ENCODE measurements at places on chromosomes 3 and 15. TPM values are rescaled to one million over a fixed set of nuclear protein-coding genes. Genes with fewer than 3 reads are reported as not detected.

- no peak for DNase-seq
Measured at GRCh38 chr15:75649045-75649761, 1.5 kb downstream of the SNX33 start.

- no peak for DNase-seq
Measured at GRCh38 chr3:197434830-197435229, 120.9 kb downstream of the BDH1 start.

DNA sequence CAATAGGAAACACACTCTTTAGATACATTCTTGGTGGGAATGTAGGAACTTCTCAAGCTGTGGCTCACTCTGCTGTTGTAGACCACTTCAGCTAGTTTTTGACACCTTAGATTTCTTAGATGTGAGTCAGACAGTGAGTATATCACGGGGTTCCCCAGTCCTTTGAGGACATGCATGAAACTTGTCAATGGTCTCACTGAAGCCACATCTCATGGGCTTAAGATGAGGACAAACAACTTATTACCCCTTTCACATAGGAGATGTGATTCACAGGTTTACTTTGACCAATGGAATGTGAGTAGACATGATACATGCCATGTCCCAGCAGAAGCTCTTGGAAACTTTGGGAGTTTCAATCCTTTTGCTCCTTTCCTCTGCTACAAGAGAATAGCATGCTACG is 325.5 kb downstream of the CHST2 start:
- DNase-seq = no peak

GRCh38 chr3:143120716-143121240 is 1.2 kb downstream of the CHST2 start:
- DNase-seq = peak; percentile 18

DNA sequence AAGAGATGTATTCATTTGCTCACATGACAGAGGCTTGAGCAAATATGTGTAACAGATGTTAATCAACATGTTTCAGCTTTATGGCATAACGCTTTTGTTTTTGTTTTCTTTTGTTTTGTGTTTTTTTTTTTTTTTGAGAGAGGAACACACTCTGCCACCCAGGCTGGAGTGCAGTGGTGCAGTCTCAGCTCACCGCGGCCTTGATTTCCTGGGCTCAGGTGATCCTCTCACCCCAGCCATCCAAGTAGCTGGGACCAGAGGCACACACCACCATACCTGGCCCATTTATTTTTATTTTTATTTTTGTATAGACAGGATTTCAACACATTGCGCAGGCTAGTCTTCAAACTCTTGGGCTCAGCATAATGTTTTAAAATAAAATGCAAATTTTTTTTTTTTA is 1504.4 kb upstream of the CADM2 start:
- no peak for DNase-seq

GRCh38 chr3:181402347-181402746 is 309.4 kb upstream of the SOX2 start:
- no peak for DNase-seq

DNA sequence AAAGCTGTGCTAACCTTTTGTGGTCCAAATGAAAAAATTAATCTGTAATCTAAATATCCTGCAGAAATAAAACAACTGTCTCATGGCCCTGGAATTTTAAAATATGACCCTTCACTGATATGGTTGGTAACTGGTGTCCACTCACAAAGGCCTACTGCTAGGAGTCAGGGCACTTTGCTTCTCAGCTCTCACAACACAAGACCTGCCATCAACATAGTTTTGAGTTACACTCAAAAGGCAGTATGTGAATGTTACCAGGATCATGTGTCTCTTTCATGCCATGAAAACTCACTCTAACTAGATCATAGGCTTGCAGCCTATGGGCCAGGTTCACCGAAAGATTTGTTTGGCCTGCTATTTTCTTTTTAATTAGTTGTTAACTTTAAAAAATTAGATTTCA is 10.0 kb upstream of the MLF1 start:
- no peak for DNase-seq

- DNase-seq = no peak
Measured at GRCh38 chr15:90863987-90864386, 4.4 kb upstream of the FURIN start.

C3orf70 gene
- 0.75 TPM for polyA plus RNA-seq

DNA sequence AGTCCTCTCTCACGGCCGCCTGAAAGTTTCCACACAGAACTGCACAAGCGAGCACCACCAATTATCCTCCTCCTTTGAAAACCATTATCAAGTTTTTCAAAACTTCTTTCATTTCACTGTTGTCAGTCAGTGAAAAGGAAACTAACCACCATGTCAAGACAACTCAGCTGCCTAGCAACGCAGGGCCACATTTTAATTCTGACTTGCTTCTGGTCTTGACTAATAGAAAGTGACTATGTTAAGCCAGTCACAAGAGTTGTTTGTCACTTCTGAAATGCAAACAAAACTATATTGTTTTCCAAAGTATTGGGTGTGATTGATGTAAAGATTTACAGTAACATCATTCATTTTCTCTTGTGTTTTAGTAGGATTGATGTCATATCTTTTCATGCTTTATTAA is 612.8 kb upstream of the AGTR1 start:
- DNase-seq = no peak

DNA sequence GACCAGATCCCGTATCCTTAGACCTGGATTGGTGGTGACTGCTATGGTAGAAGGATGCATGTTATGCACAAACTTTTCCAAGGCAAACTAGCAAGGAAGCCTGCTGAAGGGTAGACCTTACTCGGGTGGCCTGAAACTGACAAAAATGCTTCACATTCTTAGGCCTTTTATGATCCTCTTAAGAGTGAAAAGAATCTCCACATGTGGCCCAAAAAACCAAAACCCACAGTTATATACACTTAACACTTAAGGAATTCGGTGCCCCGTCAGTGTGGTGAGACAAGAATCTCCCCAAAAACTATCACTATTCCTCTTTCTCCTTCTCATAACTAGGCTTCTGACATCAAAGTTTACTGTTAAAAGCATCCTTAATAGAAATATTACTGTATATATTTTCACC is 130.1 kb upstream of the SOX2 start:
- DNase-seq = no peak

GRCh38 chr15:94231723-94232468 is 535 bp downstream of the MCTP2 start:
- no peak for DNase-seq

- peak; percentile 19 for DNase-seq
Measured at GRCh38 chr3:17302774-17303173, 418.0 kb downstream of the PLCL2 start.

ZKSCAN7 gene
- polyA plus RNA-seq = 2.6 TPM

EXD1 gene
- not detected for polyA plus RNA-seq

DNA sequence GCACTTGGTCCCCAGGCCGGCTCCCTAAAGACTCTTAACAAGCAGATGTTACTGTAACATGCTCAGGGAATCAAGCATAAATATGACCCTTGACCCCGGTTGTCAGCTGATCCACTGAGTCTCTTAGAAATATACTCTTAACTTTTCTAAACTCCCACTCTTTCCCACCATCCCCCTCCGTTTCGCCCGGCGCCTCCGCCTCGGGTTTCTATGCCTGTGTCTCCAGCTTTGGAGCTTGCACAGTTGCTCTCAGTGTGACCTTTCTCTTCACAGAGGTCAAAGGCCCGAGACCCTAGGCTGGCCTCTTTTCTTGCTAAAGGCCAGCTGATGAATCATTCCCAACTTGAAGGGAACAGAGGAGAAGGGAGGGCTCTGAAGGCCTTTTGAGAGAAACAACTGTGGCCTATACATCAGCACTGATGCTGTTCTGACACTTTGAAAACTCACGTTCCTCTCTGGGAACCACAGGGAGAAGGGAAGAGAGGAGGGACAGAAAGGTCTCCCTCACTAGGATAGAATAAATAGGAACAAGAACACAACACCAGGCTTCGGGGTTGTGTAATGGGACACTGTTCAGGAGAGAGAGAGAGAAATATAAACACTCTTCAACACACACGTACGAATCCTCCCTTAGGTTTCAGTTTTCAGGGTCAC is 484.5 kb upstream of the NR2F2 start:
- DNase-seq = peak; percentile 64

CNTN3 gene
- 5.9 TPM for polyA plus RNA-seq

DNA sequence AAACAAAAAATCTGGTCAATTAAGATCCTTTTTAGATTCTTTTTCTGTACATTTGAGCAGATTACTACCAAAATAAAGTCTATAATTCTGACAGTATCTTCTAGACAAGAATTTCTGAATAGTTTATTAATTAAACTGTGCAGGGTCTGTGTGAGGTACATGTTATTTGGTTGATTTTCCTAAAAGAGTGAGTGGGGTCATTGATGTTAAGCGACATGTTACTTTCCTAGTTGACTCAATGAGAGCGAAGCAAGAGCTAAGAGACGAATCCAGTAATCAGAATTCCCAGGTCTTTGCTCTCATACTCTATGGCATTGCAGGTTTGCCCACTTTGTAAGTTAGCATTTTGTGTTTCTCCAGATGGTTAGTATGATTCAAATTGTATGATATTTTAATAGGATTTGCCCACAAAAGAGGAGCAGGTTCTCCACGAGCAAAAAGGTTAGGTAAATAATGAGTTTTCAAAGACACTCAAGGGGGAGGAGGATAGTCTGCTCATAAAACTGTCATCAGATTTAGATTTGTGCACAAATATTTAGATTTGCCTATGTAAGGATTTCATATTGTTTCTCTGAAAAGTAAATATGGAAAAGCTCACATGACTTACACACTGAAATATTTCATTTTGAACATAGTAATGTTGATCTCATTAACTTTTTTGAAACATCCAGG is 217.2 kb upstream of the CGNL1 start:
- no peak for DNase-seq

DNA sequence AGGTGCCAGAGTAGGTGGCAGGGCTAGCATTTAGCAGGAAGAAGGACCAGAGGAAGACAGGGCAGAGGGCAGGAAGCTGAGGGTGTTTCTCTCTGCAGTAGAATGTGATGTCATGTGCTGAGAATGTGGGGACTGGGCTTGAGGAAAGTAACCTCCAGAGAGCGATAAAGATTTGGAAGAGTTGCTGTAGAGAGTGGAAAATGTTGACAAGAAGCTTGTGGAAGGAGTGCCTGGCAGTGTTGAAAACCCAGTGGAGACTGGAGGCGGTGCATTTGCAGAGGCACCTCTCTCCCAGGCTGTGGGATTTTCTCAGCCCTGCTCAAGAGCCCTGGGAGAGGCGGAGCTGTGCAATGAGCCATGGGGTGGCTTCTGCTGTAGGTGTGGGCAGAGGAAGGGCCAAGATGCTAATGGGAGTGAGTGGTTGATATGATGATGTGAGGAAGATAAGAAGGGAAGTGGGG is 54.8 kb downstream of the MESD start:
- peak; percentile 19 for DNase-seq
